ENCODE measurements at places on chromosomes 2 and 18.

GRCh38 chr18:63422864-63423304, 608 bp upstream of the VPS4B start:
- no peak for DNase-seq

DNA sequence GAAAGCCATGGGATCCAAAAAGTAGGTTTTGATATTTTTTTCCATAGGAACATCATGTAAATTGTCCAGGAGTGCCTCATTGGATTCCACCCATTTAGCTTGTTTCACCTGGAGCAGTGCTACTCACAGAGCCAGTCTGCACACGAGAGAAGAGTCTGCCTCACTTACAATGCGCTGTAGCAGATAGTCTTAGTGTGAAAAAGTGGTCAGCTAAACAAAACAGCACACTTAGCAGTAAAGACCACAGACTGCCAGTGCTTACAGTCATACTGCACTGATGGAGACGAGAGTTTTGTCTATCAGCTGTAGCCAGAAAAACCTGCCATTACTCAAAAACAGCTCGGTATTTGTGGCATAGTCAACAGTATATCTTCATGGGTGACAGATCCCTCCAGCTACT, 113.5 kb upstream of the LDLRAD4 start:
- no peak for DNase-seq

DNA sequence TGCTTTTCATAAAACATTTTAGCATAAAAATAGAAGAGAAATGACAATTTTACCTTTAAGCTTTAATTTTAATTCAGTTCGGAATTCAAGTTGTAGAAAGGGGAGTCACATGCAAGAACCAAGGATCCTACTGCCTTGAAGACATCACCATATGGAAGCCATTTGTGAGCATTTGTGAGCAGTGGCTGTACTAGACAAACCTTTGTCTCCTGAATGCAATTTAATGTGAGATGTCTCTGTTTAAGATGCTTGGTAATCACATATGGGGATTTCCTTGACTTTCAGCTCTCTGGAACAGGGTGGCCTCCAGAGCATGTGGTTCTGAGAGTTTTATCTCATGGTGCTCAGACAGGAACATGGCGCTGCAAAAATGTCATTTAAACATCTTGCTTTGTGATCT, 421.8 kb downstream of the NYAP2 start:
- no peak for DNase-seq

DNA sequence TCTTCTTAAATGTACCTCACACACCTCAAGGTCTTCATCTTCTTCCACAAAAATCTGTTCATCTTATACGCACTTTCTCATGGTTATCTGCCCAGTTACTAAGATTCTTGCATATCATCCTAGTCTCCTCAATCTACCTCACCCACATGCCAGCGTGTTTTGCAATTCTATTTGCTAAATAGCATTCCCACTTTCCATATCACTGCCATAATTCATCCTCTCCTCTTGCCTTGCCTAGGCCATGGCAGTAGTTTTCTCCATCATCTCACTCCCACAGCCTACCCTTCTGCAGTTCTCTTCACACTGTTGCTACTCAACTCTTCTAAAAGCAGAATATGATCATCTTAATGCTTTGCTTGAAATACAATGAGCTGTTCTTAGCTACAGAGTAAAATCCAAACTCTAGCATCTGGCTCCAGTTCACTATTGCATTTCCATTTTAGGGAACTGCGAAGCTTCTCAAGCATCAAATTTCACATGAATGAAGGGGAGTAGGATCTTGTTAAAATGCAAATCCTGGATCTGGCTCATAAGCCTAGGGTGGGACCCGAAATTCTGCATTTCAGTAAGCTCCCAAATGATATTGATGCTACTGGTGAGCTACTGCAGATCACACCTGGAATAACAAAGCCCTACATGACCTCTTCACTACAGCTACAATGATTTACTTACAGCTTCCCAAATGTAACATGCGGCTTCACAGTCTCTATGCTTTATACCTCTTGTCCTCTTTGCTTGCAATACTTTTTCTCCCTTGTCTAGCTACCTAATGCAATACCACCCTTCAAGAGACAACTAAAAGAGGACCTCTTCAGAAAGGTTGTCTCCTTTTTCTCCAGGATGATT, 293.9 kb downstream of the SATB2 start:
- DNase-seq, result no peak
